Stimulated activated naive CD4-positive, alpha-beta T cell (primary cell): ENCODE measurements at places on chromosomes 16 and 17.

GRCh38 chr17:70368011-70368410 is 198.7 kb downstream of the KCNJ2 start:
- DNase-seq = no peak

DNA sequence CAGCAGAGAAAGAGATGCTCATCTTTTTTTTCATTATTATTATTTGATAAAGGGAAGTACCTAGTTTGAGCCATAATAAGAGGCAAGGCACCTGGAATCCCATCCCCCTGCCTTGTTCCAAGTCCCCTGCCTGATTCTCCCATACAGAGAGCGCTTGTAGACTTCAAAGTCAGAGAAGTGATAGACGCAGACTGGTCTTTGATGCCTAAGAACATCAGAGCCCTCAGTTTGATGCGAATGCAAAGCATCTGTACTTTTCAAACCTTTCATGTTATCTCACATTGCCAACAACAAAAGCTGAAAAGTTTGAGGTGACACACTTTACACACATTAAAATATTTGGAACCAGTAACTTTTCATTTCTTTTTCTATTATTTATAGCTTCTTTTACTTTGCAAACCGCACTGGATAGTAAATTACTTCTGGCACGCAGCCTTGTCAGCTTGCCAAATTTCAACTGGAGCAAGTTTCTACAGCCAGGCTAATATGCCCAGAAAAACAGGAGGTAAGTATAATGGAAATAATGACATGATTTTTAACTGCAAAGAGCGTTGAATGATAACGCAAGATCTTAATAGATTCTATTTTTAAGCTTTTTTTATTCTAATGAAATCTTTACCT is 5.9 kb upstream of the UTP6 start:
- DNase-seq = no peak

DNA sequence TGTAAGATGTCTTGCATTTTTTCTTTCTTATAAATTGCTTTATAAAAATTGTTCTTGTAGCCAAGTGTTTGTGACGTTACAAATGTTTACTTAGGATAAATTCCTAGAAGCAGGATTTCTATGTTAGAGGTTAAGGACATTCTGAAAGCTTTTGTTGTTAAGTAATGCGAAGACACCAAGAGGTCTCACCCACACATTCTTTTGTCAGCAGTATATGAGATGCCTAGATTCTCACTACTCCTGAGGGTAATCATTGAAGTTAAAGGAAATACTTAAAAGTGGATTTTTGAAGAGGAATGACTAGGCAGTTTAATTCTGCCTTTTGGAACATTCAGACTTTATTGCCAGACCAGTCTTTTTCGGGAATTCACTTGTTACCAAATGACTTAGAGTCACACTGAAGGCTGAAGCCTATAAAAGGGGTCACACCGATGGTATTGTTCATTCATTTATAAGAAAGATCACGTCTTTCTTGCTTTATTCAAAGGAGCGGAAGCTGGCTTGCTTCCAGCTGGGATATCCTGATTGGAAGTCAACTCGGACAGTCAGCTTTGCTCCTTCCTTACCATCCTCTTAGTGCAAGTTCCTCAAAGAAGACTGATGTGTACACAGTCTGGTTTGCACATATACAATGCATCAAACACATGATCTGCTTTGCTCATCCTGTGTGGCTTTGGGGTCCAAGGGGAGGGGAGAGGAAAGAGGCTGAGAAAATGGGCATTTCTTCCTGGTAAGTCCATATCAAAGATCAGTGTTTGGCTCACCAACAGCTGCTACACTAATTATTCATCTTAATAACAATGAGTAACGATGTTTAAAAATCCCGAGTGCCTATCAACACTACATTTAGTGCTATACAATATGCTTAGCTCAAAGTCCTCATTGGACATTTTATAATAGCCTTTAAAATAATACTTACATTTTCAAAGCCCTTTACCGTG is 160.0 kb downstream of the MAP2K6 start:
- DNase-seq = no peak

- DNase-seq = no peak
Measured at GRCh38 chr16:47523342-47524006, 62.3 kb downstream of the PHKB start.

DNA sequence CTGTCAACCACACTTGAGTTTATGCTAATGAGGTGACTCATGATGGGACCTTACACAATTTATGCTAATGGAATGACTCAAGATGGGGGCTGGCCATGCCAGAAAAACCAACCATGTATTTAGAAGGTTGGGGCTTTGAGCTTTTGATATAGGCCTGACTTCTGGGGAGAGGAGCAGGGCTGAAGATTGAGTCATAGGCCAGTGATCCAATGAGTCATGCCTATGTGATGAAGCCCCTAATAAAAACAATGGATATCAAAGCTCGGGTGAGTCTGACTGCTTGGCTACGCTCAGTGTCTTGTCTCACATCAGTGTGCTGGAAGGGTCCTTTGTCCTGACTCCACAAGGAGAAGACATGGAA is 7.3 kb downstream of the MFSD6L start:
- no peak for DNase-seq

GRCh38 chr16:52592778-52593177 is 45.8 kb upstream of the TOX3 start:
- no peak for DNase-seq
